Mesothelial cell of epicardium (in vitro differentiated cells): ENCODE measurements at places on chromosomes 3 and 15.
A peak's percentile ranks its signal among the peaks of the same experiment; 100 is the strongest.

GRCh38 chr3:119937229-119937628 is 155.3 kb downstream of the NR1I2 start:
- peaks cover 11% of the 10 kb centered on the region for H3K4me1 ChIP-seq
- H3K36me3 ChIP-seq = peaks cover 7% of the 10 kb centered on the region
- DNase-seq = no peak
- H3K27ac ChIP-seq = no peak overlapping the region

DNA sequence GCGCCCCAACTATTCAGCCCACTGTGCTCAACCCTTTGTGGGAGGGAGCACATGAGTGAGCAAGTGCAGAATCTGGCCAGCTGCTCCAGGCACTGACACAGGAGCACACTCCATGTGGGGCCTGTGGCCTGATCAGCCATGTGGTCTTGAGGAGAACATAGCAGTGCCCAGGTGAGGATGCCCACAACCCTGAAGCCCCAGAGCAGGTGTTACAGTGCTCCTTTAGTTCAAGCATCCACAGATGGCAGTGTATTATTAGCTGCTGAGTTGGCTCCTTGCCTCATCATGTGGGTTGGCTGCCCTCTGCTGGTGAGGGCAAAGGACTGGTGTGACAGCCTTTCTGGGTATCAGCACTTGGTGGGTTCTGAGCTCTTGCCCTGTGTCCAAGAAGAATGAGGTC is 1588.2 kb downstream of the SI start:
- no peak overlapping the region for H3K27ac ChIP-seq
- H3K36me3 ChIP-seq = no peaks in the 10 kb centered on the region
- H3K4me1 ChIP-seq = no peaks in the 10 kb centered on the region
- DNase-seq = no peak
- H3K27me3 ChIP-seq = no peaks in the 10 kb centered on the region

GRCh38 chr3:186413615-186414415 is 51.8 kb upstream of the DGKG start:
- peaks cover 25% of the 10 kb centered on the region for H3K4me1 ChIP-seq
- peak overlapping the region; percentile 52 for H3K4me3 ChIP-seq
- H3K27ac ChIP-seq = no peak overlapping the region
- no peak for DNase-seq
- no peaks in the 10 kb centered on the region for H3K36me3 ChIP-seq
- peaks cover 72% of the 10 kb centered on the region for H3K27me3 ChIP-seq

DNA sequence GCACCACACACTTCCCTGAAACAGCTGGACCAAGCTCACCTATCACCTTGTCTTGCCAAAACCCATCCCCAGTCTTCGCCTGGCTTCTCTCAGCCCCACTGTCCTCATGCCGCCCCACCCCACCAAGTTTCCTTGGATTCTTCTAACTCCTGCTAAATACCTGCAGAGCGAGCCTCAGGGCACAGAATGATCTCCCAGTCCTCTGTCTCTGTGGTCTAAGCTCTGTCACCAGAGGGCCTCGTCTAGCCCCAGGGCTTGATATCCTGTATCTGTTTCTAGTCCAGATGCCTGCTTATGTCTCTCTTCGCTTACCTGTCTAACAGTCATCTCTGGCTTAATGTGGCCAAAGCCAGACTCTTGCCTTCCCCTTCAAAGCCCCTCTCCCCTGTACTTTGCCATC is 9.7 kb downstream of the CCDC12 start:
- peak overlapping the region; percentile 76 for H3K27ac ChIP-seq
- H3K27me3 ChIP-seq = no peaks in the 10 kb centered on the region
- H3K4me1 ChIP-seq = peaks cover 51% of the 10 kb centered on the region
- no peak overlapping the region for H3K4me3 ChIP-seq
- no peak for DNase-seq
- H3K36me3 ChIP-seq = peaks cover 8% of the 10 kb centered on the region

- H3K27ac ChIP-seq = no peak overlapping the region
- no peaks in the 10 kb centered on the region for H3K36me3 ChIP-seq
- peaks cover 2% of the 10 kb centered on the region for H3K4me1 ChIP-seq
Observed at GRCh38 chr3:146277953-146278631, 27.2 kb upstream of the PLSCR4 start.

DNA sequence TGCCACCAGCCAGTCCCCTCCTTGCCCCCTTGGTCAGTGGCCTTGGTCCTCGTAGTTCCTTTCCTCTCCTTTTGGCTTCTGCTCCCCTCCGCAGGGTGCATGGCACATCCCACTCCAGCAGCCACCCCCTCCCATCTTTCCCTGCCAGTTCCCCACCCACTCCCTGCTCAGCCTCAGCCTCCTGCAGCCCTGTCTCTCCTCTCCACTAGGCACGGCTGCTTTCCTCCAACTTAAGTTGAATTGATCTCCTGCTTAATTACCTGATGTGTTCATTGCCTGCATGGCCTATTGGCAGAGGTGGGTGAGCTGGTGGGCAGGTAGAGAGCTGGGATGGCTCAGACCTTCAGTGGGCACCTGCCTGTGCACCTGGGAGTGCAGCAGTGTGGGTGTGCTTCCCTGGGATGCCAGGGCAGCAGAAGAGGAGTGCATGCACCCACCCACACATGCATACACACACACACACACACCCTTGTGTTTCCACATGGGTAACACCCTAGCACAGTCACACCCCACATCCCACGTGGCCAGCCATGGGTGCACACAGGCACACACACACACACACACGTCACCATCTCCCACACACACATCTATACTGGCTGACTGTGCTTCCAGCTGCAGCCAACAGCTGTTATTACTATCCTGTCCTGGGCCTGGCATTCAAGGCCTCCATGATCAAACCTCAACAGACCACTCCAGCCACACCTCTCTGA is 30.9 kb downstream of the C3orf18 start:
- H3K27ac ChIP-seq = no peak overlapping the region
- peaks cover 27% of the 10 kb centered on the region for H3K4me1 ChIP-seq
- peaks cover 50% of the 10 kb centered on the region for H3K27me3 ChIP-seq
- H3K36me3 ChIP-seq = no peaks in the 10 kb centered on the region

DNA sequence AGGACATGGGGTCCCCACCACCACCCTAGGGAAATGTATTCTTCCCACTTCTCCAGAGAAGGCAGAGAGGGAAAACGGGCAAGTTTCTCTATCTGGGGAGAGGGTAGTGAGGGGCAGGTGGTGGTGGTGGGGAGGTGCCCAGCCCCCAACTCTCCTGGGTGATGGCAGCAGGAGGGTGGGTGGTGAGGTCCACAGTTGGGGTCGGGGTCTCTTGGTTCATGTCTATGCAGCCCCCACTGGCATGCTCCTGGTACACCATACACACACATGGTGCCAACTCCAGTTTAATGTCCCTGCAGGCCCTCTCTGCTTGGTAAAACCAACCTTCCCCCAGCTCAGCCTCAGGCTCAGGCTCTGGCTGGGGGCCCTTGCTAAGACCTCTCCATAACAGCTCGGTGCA is 254.5 kb upstream of the LYSMD4 start:
- H3K36me3 ChIP-seq = peaks cover 39% of the 10 kb centered on the region
- no peak overlapping the region for H3K4me3 ChIP-seq
- DNase-seq = no peak
- H3K27me3 ChIP-seq = no peaks in the 10 kb centered on the region

DNA sequence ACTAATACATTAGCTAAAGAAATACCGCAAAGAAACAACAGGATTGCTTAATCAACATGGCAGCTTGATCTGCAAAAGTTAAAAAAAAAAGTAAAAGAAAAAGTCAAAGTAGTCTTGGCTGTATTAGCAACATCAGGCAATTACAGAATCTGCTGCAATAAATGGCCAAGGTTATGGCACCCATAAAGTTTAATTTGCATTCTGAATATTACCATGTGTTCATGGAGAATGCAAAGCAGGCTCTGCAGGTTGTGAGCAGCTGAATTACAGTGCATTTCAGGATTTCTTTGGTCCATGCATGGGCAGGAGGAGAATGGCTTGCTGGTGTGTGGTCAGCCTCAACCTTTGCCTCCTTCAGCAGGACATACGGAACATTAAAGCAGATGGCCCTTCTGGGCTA is 199.1 kb upstream of the AZI2 start:
- no peak overlapping the region for H3K4me3 ChIP-seq
- DNase-seq = no peak
- no peak overlapping the region for H3K27ac ChIP-seq
- H3K36me3 ChIP-seq = no peaks in the 10 kb centered on the region
- peaks cover 12% of the 10 kb centered on the region for H3K27me3 ChIP-seq

DNA sequence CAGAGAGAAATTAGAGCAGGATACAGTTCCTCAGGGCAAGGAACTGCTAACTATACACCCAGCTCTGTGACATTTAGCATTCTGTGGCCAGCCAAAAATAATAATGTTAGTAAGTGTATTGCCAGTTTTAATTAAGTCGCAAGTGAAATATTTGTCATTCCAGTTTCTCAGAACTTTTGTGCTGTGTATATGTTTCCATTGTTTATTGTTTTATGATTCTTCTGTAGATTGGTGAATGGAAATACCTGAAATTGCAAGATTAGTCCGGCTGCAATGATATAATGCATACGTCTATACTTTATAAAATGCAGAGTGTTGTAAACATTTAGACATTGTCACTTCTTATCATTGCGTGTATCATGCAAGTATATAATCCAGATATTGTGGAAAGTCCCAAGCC is 351.3 kb upstream of the GRM7 start:
- no peaks in the 10 kb centered on the region for H3K27me3 ChIP-seq
- no peak for DNase-seq
- H3K4me1 ChIP-seq = no peaks in the 10 kb centered on the region
- H3K36me3 ChIP-seq = no peaks in the 10 kb centered on the region

DNA sequence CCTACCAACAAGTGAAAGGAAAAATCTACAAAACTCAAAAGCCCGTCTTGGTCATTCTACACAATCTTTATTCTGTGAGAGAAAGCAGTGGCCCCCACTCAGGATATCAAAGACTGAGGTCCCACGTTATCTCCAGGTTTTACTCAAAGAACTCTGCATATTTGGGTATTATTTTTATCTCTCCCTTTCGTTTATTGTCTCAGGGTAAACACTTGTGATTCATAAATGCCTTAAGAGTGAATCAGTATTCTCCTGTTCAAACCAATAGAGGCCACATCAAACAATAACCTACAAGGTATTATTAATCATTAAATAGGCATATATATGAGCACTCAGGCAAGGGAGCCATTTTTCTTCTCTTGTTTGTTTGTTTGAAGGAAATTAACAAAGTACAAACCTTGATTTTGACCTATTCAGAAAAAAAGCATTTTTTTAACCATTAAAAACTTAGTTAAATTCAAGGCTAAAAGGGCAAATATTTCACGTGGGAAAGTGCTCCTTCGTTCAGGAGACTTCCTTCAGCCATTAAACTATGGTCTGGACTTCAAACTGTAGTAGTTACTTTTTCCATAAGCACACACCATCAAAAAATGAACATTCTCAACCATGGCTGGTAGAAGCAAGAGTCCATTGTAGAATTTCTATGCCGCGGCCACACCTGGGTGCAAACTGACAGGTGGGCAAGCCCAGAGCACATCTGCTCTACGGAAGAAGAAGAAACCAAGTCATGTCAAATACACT is 13.9 kb upstream of the HES1 start:
- DNase-seq = no peak
- H3K4me3 ChIP-seq = no peak overlapping the region
- peaks cover 23% of the 10 kb centered on the region for H3K4me1 ChIP-seq
- no peaks in the 10 kb centered on the region for H3K27me3 ChIP-seq

DNA sequence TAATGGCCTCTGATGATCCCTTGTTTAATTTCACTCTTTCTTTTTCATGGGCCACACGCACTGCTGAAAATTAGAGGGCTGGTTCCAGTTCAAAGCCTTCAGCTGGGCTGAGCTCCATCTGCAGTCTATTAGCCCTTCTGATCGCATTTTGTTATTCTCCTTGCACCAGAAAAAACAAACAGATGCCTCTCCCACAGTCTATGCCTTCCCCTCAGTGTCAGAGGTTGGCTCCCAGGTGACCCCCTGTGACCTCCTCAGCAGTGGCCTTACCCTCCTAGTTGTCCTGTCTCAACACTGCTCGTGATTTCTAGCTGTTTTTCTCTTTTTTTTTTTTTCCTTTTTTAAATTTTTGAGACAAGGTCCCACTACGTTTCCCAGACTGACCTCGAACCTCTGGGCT is 77.1 kb upstream of the PRTG start:
- H3K36me3 ChIP-seq = no peaks in the 10 kb centered on the region
- peaks cover 51% of the 10 kb centered on the region for H3K4me1 ChIP-seq
- no peak overlapping the region for H3K27ac ChIP-seq
- no peak overlapping the region for H3K4me3 ChIP-seq
- no peak for DNase-seq

DNA sequence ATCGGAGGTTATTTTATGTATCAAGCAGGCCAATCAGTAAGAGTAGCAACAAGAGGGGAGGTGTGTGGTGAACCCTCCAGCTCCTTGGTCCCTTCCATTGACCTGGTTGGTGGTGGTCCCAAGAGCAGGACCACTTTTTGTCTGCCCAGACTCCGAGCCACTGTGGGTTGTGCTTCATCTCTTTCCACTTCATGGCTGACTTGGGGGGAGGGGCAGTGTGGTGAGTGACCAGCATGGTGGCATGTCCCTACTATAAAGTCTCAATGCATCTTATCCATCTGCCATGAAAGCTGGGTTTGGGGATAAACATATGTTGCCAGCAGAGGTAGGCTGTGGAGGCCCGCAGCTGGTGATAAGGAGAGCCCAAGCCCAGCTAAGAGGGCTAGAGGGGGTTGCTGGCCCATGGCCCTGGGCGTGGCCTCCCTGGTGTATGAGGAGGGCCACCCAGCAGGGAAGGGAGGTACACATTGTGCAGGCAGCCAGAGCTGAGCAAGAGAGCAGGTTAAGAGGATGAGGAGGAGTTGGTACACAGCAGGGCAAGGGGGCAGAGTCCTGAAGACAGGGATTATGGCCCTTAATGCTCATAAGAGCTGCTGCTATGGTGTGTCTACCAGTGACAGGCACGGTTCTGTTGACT is 7.0 kb downstream of the AEN start:
- no peak overlapping the region for H3K4me3 ChIP-seq
- DNase-seq = no peak
- H3K27ac ChIP-seq = no peak overlapping the region
- H3K4me1 ChIP-seq = peaks cover 19% of the 10 kb centered on the region
- H3K36me3 ChIP-seq = peaks cover 19% of the 10 kb centered on the region
- H3K27me3 ChIP-seq = no peaks in the 10 kb centered on the region

- H3K27me3 ChIP-seq = no peaks in the 10 kb centered on the region
- peaks cover 36% of the 10 kb centered on the region for H3K4me1 ChIP-seq
- DNase-seq = no peak
- no peak overlapping the region for H3K4me3 ChIP-seq
- H3K27ac ChIP-seq = peak overlapping the region; percentile 47
- peaks cover 2% of the 10 kb centered on the region for H3K36me3 ChIP-seq
Observed at GRCh38 chr3:150605998-150606641, 3.0 kb downstream of the SELENOT start.

DNA sequence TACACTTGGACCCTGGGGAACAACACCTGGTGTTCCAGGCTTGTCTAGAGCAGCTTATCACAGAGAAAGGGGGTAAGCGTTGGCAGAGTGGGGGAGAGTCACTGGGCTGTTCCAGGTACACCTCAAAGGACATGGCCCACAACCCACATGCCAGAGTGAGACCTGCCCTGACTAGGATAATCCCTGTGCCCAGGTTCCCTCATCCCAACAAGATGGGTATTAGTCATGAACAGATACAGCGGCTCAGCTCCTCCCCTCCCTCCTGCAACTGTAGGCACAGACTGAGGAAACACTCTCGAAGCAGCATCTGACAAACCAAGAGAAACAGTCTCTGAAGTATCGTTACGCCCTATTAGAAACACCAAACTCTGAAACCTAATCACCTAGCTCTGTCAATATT is 32.1 kb upstream of the RPS17 start:
- H3K27me3 ChIP-seq = peaks cover 60% of the 10 kb centered on the region
- peak overlapping the region; percentile 62 for H3K4me3 ChIP-seq
- H3K4me1 ChIP-seq = peaks cover 8% of the 10 kb centered on the region
- H3K36me3 ChIP-seq = no peaks in the 10 kb centered on the region
- H3K27ac ChIP-seq = no peak overlapping the region
- DNase-seq = no peak

- no peak overlapping the region for H3K4me3 ChIP-seq
- H3K36me3 ChIP-seq = no peaks in the 10 kb centered on the region
- no peak for DNase-seq
Observed at GRCh38 chr3:23740517-23740965, 65.2 kb upstream of the UBE2E1 start.

GRCh38 chr3:81929697-81930096 is 168.3 kb upstream of the GBE1 start:
- H3K27ac ChIP-seq = no peak overlapping the region
- peaks cover 3% of the 10 kb centered on the region for H3K27me3 ChIP-seq
